ENCODE measurements at places on chromosomes 12 and 14. TPM values are rescaled to one million over a fixed set of nuclear protein-coding genes. Genes with fewer than 3 reads are reported as not detected.

The RNASE4 gene
- total RNA-seq: 96.5 TPM

The SLCO1B3 gene
- 0.24 TPM for total RNA-seq

The ARHGAP9 gene
- 6.7 TPM for total RNA-seq

The SLC7A7 gene
- 4.8 TPM for total RNA-seq

The TUNAR gene
- total RNA-seq: 0.48 TPM

The KANSL2 gene
- 64.3 TPM for total RNA-seq

The SRGAP1 gene
- 6.7 TPM for total RNA-seq

The RNF212B gene
- total RNA-seq: not detected

The TPPP2 gene
- total RNA-seq: not detected

The SPX gene
- total RNA-seq: 7.7 TPM
